ENCODE measurements at places on chromosomes 4 and X.

- DNase-seq: no peak
Observed at GRCh38 chrX:123728554-123728953, 4.3 kb downstream of the THOC2 start.

GRCh38 chr4:19636451-19636850 is 615.3 kb upstream of the SLIT2 start:
- no peak for DNase-seq

- DNase-seq: no peak
Observed at GRCh38 chr4:45043911-45044310, 317.6 kb upstream of the GNPDA2 start.

GRCh38 chr4:39571054-39571453 is 43.8 kb upstream of the UGDH start:
- no peak for DNase-seq

- no peak for DNase-seq
Observed at GRCh38 chr4:158020734-158021346, 152.0 kb downstream of the GASK1B start.

Measured in nephron progenitor cell (in vitro differentiated cells).